ENCODE measurements at places on chromosomes 6 and 20.

DNA sequence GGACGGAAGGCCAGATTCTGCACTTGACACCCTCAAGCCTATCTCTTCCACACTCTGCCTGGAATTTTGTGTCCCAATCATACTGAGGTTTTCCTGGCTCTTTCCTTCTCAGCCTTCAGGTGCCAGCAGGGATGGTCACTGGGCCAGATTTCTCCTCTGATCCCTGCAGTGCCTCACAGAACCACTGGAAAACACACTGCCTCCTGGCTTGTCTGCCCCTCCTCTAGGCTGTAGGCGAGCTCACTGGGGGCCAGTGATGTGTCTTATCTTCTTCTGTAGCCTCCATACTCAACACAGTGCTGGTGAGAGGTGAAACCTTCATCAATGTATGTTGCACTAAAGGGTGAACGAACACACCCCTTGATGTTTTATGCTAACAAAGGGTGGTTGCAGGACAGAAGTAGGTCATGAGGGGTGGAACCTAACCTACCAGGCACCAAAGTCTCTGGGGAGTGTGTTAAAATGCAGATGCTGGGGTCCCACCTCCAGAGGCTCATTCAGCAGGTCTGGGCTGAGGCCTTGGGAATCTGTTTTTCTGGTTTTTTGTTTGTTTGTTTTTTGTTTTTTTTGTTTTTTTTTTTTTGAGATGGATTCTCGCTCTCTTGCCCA, 80.3 kb downstream of the CDH26 start:
- DNase-seq = no peak

- DNase-seq = no peak
Observed at GRCh38 chr20:8118039-8118438, 14.0 kb upstream of the PLCB1 start.

DNA sequence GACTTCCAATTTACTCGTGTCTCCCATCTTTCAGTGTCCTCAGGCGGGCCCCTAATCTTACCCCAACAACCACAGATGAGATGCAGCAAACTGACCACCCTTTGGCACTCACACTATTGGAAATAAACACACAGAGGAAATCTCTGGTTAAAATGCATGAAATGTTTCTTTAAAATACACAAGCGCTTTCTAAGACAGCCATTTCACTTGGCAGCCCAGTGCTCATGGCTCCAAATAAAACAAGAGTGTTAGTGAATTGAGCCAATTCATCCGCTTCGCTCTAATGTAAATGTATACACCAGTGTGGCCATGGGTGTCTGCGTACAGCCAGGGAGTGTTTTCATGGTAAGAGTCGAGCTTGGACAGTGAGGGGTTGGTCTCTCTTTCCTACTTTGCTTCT, 282.9 kb downstream of the CLIC5 start:
- DNase-seq = no peak

GRCh38 chr6:79066828-79067227, 11.2 kb downstream of the PHIP start:
- DNase-seq = no peak

DNA sequence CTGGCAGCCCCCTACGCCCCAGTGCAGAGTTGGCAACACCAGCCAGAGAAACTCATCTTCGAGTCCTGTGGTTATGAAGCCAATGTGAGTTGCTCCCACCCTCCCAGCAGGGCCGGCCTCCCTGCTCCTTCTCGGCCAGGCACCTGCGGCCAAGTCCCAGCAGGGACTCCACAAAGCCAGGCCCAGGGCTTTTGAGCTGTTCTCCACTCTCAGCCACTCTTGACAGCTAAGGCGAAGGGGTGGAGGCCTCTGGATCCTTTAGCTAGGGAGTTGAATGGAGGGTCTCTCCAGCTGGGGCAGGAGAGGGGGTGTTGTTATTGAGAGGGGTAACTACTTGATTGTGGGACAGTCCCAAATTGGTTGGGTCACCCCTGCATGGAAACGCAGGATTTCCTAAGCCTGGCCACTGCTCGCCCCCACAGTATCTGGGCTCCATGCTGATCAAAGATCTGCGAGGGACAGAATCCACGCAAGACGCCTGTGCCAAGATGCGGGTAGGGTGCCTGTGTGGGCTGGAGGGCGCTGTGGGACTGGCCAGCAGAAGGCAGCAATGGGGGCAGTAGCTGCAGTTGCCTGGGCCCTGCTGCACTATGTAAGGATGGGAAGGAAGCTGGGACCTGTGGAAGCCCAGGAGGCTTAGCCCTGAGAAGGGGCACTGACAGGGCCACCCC, 58.3 kb downstream of the TCP11 start:
- DNase-seq = no peak

GRCh38 chr6:165055231-165055630, 254.2 kb downstream of the C6orf118 start:
- no peak for DNase-seq

DNA sequence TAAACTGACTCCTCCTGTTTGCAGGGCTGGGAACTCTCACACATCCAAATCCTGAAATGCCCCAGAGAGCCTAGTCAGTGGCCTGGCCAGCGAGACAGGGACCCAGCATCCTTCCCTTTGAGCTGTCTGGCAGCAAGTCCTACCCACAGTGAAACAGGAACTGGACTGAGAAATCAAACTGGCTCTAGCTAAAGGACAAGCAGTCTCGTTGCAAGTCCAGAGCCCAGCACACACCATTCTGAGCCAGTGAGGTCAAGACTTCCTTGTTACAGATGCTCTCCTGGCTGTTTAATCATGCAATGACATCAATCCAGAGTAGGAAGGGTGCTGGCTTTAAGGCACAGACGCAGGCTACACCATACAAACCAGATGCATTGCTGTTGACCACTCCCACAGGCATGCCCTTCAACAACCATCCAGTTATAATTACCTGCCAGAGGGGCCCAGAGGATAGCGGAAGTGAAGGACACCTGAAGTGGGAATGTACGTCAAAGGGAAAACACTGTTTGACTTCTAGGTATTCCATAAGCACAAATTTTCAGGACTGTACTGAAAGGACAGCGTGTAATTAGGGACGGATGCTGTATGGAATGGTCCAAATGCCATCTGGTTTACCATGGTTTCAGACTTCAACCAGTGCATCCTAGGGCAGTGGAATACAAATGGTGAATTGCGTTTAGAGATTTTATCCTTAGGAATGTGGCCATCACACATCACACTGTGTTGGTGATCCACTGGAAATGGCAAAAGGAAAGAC, 114.4 kb downstream of the SLC23A2 start:
- no peak for DNase-seq

DNA sequence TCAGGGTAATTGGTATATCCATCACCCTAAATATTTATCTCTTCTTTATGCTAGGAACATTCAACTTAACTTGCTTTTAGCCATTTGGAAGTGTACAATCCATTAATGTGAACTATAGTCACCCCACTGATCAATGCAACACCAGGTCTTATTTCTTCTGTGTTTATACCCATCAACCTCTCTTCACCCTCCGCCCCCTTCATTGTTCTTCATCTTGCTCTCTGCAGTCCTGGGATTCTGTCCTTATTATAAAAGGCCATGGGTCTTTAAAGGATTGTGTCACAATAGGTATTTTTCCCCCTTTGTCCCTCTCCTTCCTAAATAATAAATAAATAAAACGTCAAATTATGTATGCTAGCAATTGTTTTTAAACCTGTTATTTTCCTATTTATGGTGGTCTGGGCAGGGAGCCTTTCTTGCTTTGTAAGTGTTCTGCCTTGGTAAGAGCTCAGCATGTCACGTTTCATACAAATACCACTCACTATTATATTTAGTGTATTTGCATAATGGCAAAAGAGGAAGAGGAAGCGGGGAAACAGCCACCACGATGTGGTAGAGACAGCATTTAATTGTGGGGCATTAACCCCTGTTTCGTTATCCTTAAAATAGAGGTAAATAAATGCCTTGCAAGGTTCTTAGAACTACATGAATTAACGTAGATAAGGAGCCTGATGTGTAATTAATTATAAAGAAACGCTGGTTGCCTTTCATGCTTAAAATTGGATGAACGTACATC, 1.9 kb downstream of the ABRACL start:
- no peak for DNase-seq

DNA sequence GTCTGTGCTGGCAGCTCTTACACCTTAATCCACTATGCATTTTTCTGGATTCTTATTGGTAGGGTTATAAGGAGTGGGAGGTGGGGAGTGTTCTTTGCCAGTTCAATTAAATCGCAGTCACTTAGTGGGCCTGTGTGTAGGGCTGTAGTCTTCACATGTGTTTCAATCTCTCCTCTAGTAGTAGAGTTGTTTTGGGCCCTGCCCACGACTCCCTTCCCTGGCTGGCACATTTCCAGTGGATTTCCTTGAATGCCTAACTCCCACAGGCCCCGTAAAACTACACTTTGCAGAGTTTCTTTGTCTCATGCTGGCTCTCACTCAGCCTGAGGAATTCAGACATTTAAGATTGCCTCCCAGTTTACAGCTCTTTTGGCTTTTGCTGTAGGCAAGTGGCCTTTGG, 414.0 kb upstream of the OPRM1 start:
- DNase-seq = peak; percentile 48

DNA sequence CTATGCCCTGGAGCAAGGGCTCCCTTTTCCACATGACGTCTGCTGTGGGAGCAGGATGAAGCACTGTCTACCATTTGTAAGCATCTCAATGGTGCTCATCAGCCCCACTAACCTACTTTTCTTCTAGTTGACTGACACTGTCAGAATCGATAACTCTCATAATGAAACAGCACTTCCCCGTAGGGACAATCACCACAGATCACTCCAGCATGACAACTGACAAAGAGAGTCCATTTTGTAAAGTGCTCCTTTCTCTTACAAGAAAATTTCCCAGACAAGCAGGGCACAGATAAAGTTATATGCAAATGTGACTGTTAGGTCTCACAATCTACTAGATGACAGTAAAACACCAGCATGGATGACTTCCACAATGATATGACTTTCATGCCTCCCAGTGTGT, 46.4 kb downstream of the HEBP2 start:
- DNase-seq = no peak

- DNase-seq = no peak
Observed at GRCh38 chr20:50381771-50382593, 128.2 kb upstream of the PTPN1 start.

DNA sequence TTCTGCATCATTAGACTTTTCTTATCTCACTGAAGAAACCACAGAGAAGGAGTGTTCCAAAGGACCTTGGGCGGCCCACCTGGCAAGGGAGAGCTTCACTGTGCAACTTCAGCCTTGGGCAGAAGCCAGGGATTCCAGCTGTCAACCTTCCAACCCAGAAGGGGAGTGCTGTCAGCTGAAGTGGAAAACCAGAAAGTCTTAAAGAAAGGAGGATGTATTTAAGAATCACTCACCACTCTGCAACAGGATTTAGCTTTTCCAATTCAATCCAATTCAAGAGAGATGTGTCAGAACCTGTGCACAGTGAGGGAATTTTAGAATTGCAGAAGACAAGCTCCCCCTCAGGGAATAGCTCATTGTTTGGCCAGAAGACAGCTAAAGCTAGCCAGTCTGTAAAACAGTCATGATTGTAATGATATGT, 553.7 kb downstream of the CD83 start:
- no peak for DNase-seq

GRCh38 chr20:25000268-25000801, 7.8 kb upstream of the APMAP start:
- no peak for DNase-seq

DNA sequence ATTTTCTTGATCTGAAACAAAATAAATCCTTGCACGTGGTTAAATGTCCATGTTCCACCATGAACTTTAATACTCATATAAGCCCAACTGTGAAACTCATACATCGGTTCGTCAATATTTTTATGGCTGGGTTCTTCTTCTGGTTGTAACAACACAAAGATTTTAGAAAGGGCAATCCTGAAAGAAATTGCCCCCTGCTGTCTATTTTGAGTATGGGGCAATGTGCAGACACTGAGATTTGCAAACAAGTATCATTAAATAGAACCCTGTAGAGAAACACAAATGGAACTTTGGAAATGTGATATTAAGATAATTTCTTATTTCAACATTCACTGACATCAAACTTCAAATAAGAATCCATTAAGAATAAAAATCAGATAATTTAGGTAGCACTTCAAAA, 80.2 kb upstream of the PHACTR1 start:
- DNase-seq = no peak

DNA sequence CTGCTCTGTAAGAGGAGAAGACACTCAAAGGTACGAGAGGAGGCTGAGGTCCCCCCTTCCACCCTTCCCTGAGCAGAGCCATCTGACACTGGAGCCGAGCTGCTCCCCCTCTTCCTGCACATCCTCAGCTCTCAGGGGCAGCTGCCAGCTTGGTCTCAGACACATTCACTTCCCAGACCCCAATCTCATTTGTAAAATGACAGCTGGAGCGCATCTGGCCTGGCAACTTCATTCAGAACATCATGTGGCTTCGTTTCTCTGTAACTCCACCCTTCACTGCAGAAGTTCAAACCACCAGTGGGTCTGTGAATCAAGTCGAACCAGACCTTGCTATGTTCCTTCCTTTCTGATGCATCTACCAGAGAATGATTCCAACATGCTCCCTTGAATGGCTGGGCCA, 145.6 kb upstream of the CDH4 start:
- DNase-seq = no peak

DNA sequence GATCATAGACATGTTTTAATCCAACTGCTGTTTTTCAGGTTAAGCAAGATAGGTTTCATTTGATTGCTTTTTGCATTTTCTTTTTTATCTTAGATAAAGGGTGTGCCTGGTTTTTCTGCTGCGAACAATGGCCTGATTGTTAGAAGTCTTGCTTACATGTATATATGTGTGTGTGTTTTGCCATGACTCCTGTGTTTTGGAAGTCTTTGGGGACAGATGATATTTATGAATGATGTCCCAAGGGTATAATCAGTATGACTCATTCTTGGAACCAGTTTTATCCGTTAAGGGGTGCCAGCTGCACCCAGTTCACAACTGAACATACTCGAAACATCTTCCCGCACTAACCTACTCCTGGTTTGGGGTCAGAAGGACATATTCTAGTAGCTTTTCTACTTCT, 230.1 kb upstream of the SUPT3H start:
- DNase-seq = no peak

All from ELF-1 (cell line).